Breast epithelium (tissue), 4 donors: ENCODE measurements at places on chromosomes 2 and 18. TPM values are rescaled to one million over a fixed set of nuclear protein-coding genes. Genes with fewer than 3 reads are reported as not detected.

DNA sequence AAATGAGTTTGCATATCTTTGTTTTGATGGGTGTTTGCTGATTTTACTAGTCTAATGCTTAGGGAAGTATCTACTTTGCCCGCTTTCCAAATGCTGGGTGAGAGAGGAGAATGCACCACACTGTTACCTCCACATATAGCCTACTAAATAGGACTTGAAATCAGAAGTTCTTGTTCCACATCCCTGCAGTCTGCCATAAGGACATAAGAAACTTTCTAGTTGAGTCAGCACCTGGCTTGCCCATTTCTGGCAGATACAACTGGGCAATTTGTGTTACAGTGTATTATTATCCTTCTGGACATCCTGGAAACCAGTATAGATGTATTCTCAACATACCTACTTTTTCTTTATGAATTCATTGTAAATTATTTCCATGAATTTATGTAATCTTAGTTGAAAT, 29.5 kb downstream of the ANXA4 start:
- no peaks in the 10 kb centered on the region for H3K36me3 ChIP-seq
- H3K27me3 ChIP-seq, result no peaks in the 10 kb centered on the region
- no peak overlapping the region for H3K4me3 ChIP-seq
- no peak overlapping the region for H3K27ac ChIP-seq
- DNase-seq, result no peak
- H3K4me1 ChIP-seq, result peaks cover 15% of the 10 kb centered on the region

- no peak overlapping the region for H3K27ac ChIP-seq
- no peak overlapping the region for H3K4me3 ChIP-seq
- no peaks in the 10 kb centered on the region for H3K4me1 ChIP-seq
- no peaks in the 10 kb centered on the region for H3K36me3 ChIP-seq
Measured at GRCh38 chr2:143726151-143726845, 597.1 kb downstream of the ARHGAP15 start.

The MAP3K19 gene
- total RNA-seq, result not detected

DNA sequence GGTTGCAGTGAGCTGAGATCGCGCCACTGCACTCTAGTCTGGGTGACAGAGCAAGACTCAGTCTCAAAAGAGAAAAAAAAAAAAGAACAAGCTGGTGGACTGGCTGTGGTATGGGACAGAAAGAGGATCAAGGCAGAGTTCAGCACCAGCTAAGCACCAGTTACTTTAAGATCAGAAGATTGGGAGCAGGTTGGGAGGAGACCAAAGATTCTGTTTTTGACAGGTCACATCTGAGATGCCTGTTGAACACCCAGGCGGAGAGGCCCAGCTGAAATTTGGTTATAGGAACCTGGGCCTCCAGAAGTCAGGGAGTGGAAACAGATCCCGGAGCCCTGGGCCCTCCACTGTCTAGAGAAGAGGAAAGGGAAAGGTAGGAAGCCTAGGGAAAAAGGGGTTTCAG, 53.2 kb upstream of the POMC start:
- H3K4me3 ChIP-seq, result no peak overlapping the region
- no peaks in the 10 kb centered on the region for H3K27me3 ChIP-seq
- H3K4me1 ChIP-seq, result no peaks in the 10 kb centered on the region
- DNase-seq, result no peak
- no peak overlapping the region for H3K27ac ChIP-seq
- no peaks in the 10 kb centered on the region for H3K36me3 ChIP-seq

DNA sequence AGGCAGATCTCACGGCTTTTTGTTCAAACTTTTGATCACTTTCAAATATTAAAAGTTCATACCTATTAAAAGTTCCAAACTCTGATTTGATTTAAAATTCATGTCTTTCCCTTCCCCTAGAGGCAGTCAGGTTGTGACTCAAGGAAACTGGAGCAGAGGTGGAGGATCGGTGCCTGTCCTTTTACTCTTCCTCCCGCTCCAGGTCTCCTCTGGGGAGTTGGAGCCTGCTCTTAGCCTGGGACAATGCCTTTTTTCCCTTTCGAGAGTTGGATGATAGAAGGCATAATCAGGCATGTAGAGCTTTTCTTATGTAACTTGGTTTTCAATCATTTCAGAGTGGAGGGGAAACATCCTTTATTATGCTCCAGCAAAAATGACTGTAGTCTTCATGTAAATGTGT, 1706.1 kb upstream of the CELF4 start:
- DNase-seq, result no peak
- no peaks in the 10 kb centered on the region for H3K36me3 ChIP-seq
- no peaks in the 10 kb centered on the region for H3K4me1 ChIP-seq
- H3K27ac ChIP-seq, result no peak overlapping the region

DNA sequence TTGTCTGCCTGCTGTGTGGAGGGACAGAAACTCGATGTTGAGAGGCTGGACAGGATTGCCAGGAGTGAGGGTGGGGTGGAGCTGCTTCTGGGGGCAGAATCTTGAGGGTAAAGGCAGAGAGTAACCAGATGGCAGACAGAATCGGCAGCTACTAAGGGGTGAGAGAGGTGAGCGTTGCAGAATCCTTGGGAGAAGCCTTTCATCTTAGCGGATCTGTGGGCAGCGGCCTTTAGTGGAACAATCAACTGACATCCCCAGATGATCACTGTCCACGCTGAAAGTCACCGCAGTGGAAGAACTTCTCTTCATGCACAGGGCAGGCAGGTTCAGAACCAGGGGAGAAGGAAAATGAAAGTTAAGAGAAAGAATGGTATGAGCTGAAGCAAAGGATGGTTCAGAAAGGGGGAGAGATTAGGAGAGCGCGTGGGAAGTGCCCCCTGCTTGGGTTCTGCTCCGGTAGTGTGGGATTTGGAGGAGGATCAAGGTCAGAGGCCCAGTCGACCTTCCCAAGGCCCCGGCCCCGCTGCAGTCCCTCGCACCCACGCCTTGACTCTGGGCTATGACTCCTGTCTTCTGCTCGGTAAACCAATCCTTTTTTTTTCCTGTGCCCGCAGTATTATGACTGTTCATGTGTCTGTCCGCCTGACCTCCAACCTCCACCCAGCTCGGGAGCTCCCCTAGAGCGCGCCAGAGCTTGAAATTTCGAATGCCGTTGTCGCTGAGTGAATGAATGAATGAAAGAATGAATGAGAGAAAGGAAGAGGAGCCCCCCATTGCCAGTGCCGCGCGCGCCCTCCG, 584 bp downstream of the BOLA3 start:
- no peak for DNase-seq
- peak overlapping the region; percentile 71 for H3K27ac ChIP-seq
- H3K36me3 ChIP-seq, result no peaks in the 10 kb centered on the region

The UGT1A5 gene
- not detected for total RNA-seq

DNA sequence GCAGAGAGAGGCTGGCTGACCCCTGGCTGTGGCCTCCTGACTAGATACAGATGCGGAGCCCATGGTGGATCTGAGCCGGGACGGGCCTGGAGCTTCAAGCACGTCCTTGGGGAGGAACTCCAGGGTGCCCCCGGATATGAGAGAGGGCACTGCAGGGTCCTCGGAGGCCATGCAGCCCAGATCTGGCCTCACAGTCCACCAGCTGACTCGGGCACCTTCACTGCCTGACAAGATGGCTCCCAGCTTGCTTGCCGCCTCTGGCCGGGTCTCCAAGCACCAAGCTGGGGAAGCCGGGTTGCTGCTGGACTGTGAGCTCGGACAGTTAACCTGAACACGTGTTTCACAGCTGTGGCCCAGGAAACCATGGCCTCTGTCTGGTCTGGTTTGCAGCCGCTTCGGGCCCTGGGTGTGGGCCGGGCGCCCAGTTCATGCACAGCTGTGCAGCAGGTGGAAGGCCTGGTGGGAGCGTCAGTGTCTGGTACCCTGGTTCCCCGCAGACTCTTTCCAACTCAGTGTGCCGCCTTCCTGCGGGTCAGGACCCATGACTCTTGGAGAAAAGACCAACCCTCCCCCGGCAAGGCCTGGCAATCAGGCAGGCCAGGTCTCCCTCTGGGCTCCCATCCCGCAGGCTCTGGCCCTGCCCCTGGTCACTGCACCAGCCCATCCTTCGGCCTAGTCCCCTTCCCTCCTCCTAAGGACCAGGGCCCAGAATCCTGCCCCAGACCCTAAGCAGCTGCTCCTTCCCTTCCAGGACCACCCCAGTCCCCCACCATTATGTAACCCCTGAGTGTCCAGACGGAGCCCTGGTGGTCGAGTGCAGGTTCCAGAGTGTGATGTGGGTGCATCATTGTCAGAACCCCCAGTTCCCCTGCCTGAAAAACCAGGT, 74.6 kb upstream of the OTOS start:
- H3K27me3 ChIP-seq, result no peaks in the 10 kb centered on the region
- H3K4me1 ChIP-seq, result no peaks in the 10 kb centered on the region
- no peaks in the 10 kb centered on the region for H3K36me3 ChIP-seq
- peak; percentile 46 for DNase-seq
- H3K4me3 ChIP-seq, result no peak overlapping the region
- H3K27ac ChIP-seq, result no peak overlapping the region

The IGFBP2 gene
- 131 TPM for total RNA-seq

DNA sequence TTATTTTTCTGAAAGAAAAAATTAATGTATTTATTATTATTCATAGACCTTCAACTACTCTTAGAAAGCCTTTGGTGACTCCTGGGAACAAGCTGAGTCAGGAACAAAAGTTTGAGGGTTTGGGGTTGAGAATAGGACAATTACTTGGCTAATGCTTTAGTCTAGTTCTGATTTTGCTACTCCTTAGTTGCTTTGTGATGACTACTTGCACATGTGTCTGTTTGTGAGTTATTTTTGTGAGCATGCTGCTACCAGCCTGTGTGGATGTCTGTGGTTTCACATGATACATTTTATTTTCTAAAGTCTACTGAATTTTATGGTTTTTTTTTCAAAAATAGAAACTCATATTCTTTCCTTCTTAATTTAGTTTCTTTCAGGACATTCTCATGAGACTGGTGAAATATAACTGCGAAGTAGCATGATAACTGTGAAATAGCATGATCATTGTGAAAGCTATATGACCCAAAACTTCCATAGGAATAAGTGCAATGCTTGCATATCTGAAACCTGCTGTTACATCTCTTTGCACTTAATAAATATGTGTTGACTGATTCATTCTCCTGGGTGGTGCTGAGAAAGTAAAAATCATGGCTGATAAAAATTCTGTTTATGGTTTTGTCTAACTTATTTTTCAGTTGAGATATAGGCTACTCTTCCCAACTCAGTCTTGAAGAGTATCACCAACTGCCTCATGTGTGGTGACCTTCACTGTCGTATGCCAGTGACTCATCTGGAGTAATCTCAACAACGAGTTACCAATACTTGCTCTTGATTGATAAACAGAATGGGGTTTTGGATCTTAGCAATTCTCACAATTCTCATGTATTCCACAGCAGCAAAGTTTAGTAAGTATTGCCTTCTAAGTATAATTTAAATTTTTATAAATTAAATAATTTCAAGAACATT, 17.9 kb upstream of the IL18R1 start:
- no peaks in the 10 kb centered on the region for H3K27me3 ChIP-seq
- no peak for DNase-seq
- H3K4me3 ChIP-seq, result no peak overlapping the region
- H3K27ac ChIP-seq, result no peak overlapping the region
- H3K4me1 ChIP-seq, result no peaks in the 10 kb centered on the region

- peaks cover 16% of the 10 kb centered on the region for H3K4me1 ChIP-seq
- no peaks in the 10 kb centered on the region for H3K27me3 ChIP-seq
- H3K36me3 ChIP-seq, result peaks cover 5% of the 10 kb centered on the region
- peak; percentile 95 for DNase-seq
- peak within 1 kb of the TSS; percentile 91 for H3K4me3 ChIP-seq
Measured at GRCh38 chr2:43226558-43226954, at the start of gene ZFP36L2. Gene ZFP36L2, minus strand, starts transcription at chr2:43226606. Its CDS starts 291 bp downstream, at chr2:43226315.

- no peak overlapping the region for H3K27ac ChIP-seq
- no peak overlapping the region for H3K4me3 ChIP-seq
- no peaks in the 10 kb centered on the region for H3K4me1 ChIP-seq
- no peak for DNase-seq
- H3K36me3 ChIP-seq, result no peaks in the 10 kb centered on the region
- no peaks in the 10 kb centered on the region for H3K27me3 ChIP-seq
Measured at GRCh38 chr18:2502880-2503279, 68.4 kb downstream of the METTL4 start.

The HOXD1 gene
- total RNA-seq, result 0.15 TPM

The ANTXR1 gene
- 52.7 TPM for total RNA-seq

The DNAH7 gene
- 1.3 TPM for total RNA-seq

DNA sequence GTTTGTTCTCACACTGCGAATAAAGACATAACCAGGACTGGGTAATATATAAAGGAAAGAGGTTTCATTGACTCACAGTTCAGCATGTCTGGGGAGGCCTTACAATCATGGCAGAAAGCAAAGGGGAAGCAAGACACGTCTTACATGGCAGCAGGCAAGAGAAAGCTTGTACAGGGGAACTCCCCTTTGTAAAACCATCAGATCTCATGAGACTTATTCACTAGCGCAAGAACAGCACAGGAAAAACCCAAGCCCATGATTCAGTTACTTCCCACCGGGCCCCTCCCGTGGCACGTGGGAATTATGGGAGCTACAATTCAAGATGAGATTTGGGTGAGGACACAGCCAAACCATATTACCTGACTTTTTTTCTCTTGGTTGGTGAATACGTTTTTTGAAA, 51.3 kb downstream of the TMEM247 start:
- no peak overlapping the region for H3K4me3 ChIP-seq
- H3K4me1 ChIP-seq, result no peaks in the 10 kb centered on the region
- DNase-seq, result no peak
- no peak overlapping the region for H3K27ac ChIP-seq

- no peaks in the 10 kb centered on the region for H3K27me3 ChIP-seq
- H3K4me3 ChIP-seq, result no peak overlapping the region
- DNase-seq, result no peak
- H3K36me3 ChIP-seq, result no peaks in the 10 kb centered on the region
Measured at GRCh38 chr2:170643346-170643745, 71.8 kb upstream of the SP5 start.

The CNTNAP5 gene
- 0.66 TPM for total RNA-seq

- H3K4me1 ChIP-seq, result no peaks in the 10 kb centered on the region
- peak overlapping the region; percentile 98 for H3K27ac ChIP-seq
- DNase-seq, result no peak
- no peaks in the 10 kb centered on the region for H3K36me3 ChIP-seq
Measured at GRCh38 chr2:144515696-144516410, 4.1 kb downstream of the ZEB2 start.

DNA sequence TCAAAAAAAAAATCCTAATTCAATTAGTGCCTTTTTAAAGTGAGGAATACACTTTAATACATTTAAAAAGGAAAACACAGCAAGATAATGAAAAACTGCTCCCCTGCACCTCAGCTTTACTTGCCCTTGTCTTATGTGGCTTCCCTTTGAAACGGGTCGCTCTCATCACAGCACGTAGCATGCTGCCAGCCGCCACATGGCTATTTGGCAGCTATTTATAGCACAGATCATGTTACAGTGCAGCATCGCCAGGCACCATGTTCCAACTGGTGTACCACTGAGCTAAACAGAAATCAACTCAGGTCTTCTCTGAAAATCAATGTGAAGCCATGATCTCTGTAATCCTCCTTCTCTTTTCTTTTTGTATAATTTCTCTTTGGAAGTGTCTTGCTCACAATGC, 65.1 kb downstream of the TMEM182 start:
- H3K4me3 ChIP-seq, result no peak overlapping the region
- no peak for DNase-seq
- H3K36me3 ChIP-seq, result no peaks in the 10 kb centered on the region
- H3K27me3 ChIP-seq, result no peaks in the 10 kb centered on the region
- H3K27ac ChIP-seq, result no peak overlapping the region
- H3K4me1 ChIP-seq, result no peaks in the 10 kb centered on the region

The ELMOD3 gene
- total RNA-seq, result 149 TPM

GRCh38 chr2:151350579-151351195, 6.7 kb upstream of the TNFAIP6 start:
- no peaks in the 10 kb centered on the region for H3K27me3 ChIP-seq
- no peak for DNase-seq
- no peak overlapping the region for H3K27ac ChIP-seq
- H3K36me3 ChIP-seq, result no peaks in the 10 kb centered on the region
